ENCODE measurements at places on chromosomes 6 and 20.

DNA sequence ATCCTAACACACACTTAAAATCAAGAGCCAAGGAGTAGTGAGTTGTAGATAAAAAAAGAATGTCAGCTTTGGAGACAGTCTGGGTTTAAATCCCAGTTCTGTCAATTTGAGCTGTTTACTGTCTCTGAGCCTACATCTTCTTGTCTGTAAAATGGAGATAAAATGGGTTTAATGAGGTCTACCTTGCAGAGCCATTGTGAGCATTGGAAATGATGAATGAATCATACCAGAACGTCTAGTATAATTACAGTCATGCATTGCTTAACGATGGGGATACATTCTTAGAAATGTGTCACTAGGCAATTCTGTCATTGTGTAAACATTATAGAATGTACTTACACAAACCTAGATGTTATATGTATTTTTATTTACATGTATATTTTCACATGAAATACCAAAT, 17.6 kb upstream of the SGK2 start:
- no peak for DNase-seq

- no peak for DNase-seq
These were observed 10.8 kb downstream of the ACTR5 start for GRCh38 chr20:38759106-38759505.

GRCh38 chr20:58717278-58718091, 24.9 kb downstream of the NPEPL1 start:
- no peak for DNase-seq

GRCh38 chr6:29525311-29525639, 34.3 kb downstream of the UBD start:
- DNase-seq = no peak

- no peak for DNase-seq
These were observed 71.3 kb downstream of the EFHC1 start for GRCh38 chr6:52491203-52492069.

GRCh38 chr6:26520237-26520849, 17.8 kb upstream of the HMGN4 start:
- no peak for DNase-seq

DNA sequence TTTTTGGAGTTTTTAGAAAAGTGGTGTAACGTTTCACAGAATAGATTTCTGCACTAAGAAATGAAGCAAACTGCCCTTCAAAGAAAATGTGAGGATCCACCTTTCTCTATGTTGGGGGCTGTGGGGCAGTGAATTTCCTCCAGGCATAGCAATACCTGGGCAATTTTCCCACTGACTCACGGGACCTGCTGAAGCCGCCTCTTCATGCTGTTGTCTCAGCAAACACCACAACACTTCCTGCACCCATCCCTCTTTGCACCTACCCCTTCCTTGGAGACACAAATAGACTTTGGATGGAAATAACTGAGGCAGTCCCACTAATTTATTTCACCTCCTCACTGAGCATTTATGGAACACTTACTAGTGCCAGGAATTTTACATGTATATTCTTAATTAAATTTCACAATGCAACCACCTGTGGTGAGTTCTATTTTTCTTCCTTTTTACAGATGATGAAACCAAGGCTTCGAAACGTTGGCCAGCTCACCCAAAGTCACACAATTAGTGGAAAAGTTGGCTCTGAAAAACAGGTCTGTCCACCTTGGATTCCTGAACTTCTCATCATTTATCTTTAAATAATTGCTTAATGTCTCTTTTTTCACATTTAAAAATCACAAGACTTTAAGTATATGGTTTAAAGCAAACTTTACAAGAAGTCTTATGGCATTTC, 17.2 kb upstream of the ADGRF1 start:
- DNase-seq = no peak

DNA sequence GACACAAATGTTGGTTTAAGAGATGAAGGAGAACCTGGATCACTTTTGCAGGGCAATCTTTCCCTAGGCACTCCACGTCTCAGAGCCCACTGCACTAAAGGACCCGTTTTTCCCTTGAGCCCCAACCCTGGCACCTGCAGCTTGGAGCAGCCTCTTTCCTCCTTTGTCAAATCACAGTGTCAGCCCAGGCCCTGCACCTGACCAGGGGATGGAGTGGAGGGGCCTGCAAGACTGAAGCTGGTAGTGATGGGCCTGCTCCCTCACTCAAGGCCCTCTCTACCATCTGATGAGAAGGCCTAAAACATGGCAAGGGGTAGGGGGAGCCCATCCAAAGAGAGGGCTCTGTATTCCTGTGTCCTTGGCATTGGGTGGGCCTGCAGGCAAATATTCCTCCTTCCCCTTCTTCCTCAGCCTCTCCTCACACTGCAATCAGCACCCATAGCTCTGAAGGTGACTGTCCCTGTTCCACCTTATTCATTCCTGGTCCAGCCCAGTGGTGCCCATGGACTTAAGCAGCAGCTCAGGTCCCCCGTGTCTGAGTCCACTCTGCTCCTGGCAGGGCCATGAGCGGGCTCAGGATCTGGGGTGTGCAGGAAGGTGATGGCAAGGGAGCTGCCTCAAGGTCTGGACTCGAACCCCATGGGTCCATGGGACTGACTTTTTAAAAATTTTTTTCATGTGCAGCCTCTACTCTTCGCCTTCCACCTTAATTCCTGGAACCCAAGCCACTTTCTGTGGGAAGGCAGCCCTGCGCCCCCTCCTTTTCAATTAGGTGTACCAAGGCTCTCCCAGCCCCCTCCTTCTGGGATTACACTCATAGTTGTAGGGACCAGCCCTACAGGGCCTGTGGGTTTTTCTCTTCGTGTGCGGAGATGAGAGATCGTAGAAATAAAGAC, 6.7 kb downstream of the RAET1G start:
- no peak for DNase-seq

DNA sequence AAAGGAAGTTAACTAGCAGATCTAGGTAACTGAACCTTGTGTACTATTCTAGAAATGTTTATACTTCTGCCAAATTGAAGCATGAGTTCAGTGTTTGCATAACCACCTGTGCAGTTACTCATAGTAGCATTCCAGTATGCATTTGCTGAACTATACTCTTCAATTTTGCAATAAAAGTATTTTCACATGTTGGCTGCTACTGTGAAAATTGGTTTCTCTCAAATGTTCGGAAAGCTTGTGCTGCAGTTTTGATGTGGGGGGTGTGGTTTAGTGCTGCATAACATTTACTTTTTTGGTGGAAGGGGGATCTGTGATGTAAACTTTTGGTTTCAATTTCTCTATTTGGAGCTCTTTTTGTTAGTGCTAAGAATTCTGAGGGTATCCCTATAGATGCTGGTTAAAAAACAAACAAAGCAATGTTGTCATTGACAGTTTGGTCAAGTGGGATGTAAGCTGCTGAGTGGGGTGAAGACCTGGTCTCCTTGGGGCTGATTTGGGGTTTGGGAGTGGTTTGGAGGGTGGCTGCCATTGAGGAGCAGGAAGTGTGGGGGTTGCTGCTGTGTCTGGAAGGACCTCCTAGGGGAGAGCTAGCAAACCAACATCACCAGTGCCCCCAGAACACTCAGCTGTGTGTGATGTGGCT, 87.8 kb downstream of the CARMIL1 start:
- DNase-seq = no peak

- no peak for DNase-seq
These were observed 288.5 kb downstream of the CDH26 start for GRCh38 chr20:60246751-60247150.
